ENCODE measurements at places on chromosomes 13 and 19.

- no peak for DNase-seq
Observed at GRCh38 chr13:31978021-31978420, 53.6 kb upstream of the FRY start.

GRCh38 chr13:44117351-44117750 is 237.6 kb downstream of the LACC1 start:
- DNase-seq = no peak

GRCh38 chr13:26037302-26037701 is 14.5 kb downstream of the SHISA2 start:
- no peak for DNase-seq

DNA sequence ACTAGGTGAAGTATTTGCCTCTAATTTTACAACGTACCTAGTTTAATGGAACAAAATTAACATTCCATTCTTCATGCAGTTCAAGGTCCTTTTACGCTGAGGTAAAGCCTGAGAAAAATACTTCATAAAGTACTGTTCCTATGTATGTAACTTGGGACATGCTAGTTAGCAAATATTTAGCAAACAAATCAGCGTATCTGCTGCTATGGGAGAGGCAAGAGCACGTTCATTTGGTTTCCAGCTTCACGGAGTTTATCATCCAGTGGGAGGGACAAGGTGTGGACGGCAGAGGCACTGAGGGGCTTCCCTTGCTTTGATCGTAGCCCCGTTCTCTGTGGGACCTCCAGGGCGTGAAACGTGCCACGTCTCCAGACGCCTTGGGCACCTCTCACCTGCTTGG is 248.8 kb downstream of the IRS2 start:
- no peak for DNase-seq

- DNase-seq = no peak
Observed at GRCh38 chr19:9939301-9939913, 3.1 kb upstream of the OLFM2 start.

DNA sequence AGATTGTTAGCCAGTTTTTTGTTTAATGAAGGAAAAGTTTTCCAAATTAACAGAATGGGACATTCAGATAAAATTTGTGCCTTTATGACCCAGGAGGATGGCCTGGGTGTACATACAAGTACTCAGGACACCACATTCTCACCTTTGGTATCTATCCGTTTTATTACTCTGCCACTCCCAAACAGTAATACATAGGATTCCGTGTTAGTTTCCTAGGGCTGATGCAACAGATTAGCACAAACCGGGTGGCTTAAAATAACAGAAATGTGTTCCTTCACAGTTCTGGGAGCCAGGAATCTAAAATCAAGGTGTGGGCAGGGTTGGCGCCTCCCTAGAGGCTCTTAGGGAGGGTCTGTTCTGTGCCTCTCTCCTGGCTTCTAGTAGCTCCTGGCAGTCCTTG is 129.9 kb downstream of the GGACT start:
- no peak for DNase-seq

- DNase-seq = no peak
Observed at GRCh38 chr13:41533266-41534052, 76.1 kb downstream of the RGCC start.

GRCh38 chr13:74771964-74772363 is 637.8 kb upstream of the KLF12 start:
- DNase-seq = peak; percentile 39
